ENCODE measurements at places on chromosomes 2 and 18.

- no peak for DNase-seq
Measured at GRCh38 chr2:80042635-80043034, 261.9 kb downstream of the LRRTM1 start.

- DNase-seq: no peak
Measured at GRCh38 chr2:121286506-121286905, 1.5 kb upstream of the TFCP2L1 start.

DNA sequence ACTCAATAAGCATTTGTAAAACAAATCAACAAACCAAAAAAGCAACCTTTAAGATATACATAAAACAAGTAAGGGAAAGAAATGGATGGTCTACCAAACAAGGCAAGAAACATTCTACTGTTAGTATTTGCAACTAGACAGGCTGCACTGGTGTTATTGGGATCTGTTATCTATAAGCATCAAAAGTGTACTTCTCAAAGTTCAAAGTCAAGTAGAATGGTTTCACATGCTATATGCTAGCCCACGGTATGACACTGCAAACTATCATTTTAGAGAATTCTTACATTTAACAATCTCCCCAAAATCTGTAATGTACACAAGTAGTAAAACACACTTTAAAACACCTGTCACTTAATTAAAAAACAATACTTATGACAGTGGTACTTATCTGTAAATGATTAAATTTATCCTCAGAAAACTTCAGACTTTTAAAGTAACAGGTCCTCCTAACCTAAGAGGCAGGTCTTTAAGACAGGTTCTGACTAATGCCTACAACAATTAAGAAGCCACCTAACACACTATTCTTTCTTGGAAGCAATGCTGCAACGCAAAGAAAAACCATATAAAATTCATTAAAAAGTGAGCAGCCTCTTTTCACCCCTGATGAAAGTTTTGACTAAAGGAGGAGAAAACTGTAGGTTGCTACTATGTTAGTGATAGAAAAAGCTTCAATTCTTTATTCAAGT lies 34.8 kb downstream of the SMAD2 start:
- DNase-seq: no peak

DNA sequence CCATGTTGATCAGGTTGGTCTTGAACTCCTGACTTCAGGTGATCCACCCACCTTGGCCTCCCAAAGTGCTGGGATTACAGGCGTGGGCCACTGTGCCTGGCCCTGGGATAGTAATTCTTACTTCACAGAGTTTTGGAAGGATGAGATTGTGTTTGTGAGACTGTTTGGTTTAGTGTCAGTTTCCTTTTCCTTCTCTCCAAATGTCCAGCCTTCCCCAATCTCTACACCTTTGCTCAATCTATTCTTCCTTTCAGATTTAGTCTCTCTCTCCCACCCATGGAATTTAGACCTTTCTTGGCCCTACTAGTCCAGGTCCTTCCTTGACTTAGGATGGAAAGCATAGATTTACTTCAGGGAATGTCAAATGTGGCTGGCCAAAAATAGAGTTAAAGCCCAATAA lies 12.2 kb upstream of the IL1A start:
- no peak for DNase-seq

DNA sequence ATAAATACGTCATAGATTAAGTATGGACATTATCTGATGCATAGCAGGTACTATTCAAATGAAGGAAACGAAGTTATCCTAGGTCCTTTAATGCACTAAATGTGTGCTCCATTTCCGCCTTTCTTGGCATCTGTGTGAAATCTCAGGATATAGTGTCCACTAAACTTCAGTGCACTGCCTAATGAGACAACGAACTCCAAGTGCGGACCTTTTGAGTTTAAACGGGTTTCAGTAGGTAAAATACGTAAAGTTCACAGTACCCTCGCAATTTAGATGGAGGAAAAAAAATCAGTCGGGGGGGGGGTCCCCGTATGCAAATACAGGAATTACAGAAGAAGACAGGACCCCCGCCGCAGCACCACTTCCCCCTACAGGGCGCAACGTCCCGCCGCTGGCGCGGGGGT lies 729 bp upstream of the REL start:
- no peak for DNase-seq

DNA sequence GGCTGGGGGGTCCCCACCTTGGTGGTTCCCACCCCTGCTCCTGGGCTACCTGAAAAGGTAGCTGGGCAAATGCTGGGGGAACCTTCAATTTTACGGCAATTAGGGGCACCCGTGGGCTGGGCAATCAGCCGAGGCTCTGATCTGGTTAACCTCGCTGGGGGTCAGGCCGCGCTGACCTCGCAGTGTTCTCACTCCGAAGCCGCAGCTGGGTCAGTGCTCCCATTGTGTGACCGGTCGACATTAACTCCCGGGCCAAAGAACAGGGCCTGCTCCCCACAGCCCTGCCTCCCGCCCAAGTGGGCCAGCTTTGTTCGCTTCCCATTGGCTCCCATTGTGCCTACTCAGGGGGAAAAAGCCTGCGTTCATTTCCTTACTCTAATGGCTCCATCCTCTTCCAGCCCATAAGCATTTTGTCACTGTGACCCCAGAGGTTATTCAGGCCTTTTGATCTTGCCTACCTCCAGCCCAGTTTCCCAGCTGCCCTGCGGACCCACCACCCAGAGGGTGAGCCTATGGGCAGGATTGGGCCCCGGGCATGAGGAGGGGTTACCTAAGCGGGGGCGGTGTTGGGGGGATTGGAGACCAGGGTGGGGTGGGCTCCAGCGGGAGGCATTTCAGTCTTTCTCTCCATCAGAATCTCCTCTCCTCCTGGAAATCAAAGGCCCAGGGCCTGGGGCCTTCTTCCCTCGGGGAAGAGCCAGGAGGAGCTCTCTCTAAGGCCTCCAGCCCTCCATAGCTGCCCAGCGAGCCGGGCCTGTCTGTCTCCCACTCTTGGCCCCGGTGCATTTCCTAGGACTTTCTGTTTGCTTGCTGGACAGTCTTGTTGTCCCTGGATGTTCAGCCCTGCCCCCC lies 90.1 kb downstream of the MYCN start:
- DNase-seq: no peak

- DNase-seq: no peak
Measured at GRCh38 chr2:217035967-217036366, 176.1 kb upstream of the TNP1 start.

DNA sequence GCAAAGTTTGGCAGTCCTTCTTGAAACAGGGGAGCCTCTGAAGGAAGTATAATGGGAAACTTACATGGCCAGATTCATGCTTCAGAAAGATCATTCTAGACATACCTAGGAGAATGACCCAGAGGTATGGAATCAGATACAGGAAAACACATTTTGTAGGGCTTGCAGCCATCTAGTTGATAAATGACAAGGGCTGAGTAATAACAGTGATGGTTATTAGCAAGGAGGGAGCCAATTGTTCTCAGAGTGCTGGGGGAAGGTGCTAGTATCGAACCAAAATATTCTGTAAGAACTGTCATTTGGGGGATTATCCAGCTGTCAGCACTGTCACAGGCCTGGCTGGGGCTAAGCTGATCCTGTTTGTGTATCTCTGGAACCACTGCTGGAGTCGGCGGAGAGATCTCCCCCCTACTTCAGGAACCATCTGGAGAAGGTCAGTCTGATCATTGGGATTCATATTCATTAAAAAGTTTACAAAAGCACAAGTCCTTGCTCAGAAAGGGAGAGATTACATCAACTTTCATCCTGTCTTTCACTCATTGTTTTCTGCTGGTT lies 113.8 kb upstream of the THSD7B start:
- no peak for DNase-seq

- no peak for DNase-seq
Measured at GRCh38 chr2:98310010-98310409, 36.2 kb upstream of the CNGA3 start.

GRCh38 chr2:210540900-210541289 lies 15.5 kb upstream of the CPS1 start:
- no peak for DNase-seq

GRCh38 chr2:28869494-28870145 lies 489 bp downstream of the TRMT61B start:
- no peak for DNase-seq

DNA sequence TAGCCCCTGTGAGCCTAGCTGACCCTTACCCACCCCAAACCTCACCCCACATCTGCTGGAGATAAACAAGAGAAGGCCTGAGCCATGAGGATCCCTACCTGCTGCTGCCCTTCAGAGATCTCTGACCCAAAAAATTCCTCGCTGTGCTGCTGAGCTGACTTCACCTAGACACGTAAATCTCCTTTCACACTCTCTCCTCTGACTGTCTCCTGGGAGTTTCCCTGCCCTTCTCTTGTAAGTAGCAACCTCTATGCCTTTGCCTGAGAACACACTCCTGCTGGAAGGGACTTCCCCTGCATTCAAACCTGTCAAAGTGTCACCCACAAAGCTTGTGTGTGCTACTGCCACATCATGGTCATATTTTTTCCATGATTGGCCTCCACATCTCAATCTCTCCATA lies 134.2 kb upstream of the NOL4 start:
- DNase-seq: no peak

DNA sequence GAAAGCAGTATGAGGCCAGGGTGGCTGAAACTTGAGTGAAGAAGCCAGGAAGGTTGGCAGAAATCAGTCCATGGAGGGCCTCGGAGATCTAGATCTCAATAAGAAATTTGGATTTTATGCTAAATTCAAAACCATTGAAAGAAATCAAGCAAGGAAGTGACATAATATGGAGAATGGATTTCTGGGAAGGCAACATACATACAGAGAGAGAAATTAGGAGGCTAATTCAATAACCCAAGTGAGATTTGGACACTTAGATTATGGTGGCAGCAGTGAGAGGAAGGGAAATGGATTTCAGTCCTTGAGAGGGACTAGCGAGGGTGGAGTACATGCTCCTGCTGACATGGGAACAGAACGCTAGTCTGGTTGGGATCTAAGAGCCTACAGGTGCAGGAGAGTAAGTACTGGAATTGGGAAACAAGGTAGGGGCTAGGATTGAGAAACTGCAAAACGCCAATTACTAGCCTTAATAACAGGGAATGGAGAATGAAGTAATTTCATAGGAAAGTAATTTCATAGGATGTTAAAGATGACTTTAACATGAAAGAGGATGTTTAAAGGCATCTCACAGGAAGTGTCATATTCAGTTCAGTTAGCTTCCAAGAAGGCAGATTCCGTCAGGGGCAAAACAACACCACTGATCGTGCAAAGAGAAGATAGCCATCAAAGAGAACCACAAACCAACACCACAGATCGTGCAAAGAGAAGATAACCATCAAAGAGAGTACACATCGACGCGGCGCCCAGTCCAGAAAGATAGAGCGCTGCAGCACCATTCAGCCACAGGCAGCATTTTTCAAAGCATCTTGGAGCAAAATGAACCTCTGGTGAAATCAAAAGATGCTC lies 27.2 kb downstream of the CDKL4 start:
- peak; percentile 37 for DNase-seq

DNA sequence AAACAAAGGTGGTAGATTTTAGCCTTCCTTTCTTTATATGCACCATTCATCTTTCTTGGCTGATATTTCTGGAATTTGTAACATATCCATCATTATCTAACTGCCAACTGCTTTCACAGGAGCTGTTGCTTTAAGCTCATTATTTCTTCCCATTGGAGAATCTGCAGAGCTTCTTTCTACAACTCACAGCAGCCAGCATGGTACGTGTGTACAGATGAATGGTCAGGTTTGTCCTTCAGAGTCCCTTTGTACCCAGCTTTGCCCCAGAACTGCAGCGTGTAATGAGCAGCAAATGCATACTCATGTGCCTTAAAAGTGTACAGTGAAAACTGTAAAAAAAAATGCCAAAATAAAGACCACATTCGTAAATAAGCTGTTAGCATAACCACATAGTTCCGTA lies 260.9 kb downstream of the FIGN start:
- DNase-seq: no peak

GRCh38 chr2:156837635-156838370 lies 401.6 kb downstream of the GPD2 start:
- peak; percentile 51 for DNase-seq

DNA sequence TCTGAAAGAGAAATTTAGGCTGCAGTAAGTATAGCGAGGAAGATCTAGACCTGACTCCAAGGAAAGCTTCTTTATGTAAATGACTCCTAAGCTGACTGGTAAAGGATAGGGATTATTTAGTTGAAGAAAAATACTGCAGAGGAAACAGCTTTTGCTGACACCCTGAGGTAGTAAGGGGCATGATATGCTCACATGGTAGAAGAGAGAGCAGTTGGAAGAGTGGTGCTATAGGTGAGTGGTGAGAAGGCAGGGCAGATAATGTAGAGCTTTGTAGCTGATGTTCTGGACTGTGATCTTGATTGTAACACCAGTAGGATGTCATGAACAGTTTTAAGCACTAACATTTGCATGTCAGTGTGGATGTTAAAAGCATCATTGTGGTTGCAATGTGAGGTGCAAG lies 639.1 kb upstream of the SLC39A10 start:
- no peak for DNase-seq

DNA sequence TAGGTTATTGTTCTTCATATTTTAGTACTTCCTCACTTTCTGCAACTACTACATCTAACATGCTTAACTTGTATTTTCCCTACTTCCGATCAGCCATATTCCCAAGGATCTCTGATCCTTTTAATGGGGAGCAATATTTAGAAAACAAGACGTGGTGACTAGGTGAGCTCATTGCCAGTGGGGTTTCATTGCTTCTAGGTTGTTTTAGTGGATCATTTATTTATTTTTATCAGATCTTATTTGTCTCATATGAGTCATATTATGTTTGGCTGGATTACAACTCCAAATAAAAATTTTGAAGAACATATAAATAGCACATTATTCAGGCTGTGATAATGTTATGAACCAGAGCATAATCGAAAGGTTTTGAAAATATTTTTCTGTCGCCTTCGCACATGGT lies 480.9 kb upstream of the TMEFF2 start:
- no peak for DNase-seq

- DNase-seq: no peak
Measured at GRCh38 chr2:119701352-119701751, 22.4 kb downstream of the TMEM177 start.

- no peak for DNase-seq
Measured at GRCh38 chr2:80473069-80473468, 168.5 kb upstream of the LRRTM1 start.

DNA sequence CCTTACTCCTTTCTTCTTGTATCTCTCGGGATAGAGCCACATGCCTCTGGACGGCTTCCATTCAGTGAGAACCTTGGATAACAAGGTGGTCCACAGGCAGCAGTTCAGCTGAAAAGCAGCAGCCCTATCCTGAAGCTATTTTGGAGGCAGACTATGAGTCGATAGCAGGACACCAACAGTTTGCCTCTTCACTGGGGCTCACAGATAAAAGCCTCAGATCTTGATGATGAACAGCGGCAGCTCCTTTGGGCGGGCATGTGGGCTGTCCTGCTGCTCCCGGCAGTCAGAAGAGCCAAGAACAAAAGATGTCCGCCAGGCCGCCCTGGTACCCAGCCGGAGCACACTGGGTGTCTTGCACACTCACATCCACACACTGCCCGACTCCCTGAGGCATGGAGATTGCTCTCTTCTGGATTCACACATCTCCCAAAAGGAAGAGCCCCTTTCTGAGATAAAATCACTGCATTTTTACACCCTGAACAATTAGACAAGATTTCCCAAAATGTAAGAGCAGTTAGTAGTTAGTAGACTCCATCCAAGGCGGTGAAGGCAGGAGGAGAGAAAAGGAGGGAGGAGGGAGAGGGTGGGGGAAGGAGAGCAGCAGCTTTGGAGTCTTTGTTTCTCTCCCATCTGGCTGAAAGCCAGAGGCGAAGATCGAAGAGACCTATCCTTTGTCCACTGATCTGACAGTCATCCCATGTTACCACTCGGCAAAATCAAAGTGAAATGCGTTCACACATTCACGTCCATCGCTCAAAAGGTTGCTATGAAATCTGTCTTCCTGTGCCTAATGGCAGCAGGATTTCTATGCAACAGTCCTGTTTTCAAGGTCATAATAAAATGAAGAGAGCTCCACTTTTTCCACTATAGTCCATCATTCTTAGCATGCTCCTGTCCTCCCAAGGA lies 90.1 kb upstream of the KLF7 start:
- no peak for DNase-seq

All from MV-4-11 (cell line).